Fibroblast of skin of left quadriceps (primary cell): ENCODE measurements at places on chromosomes 2 and 18.

DNA sequence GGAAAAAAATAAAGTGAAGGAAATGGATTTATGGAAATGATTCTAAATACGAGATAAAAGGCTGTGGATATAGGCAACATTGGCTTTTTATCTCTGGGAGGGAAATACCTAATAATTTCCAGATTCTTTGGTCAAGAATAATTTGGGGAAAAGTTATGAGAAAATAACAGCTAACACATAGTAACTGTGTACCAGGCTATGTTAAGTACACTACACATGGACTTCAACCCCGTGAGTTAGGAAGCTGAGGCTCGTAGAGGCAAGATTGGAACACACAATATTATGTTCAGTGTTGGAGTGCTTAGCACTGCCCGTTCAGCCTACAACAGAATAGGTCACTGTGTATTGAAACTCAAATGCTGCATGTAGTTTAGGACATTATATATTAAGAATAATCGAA, 34.3 kb upstream of the GPD2 start:
- no peak for DNase-seq

GRCh38 chr2:239182981-239183791, 217.6 kb downstream of the HDAC4 start:
- DNase-seq, result no peak

GRCh38 chr2:190182071-190182524, 119.6 kb upstream of the MSTN start:
- DNase-seq, result no peak

DNA sequence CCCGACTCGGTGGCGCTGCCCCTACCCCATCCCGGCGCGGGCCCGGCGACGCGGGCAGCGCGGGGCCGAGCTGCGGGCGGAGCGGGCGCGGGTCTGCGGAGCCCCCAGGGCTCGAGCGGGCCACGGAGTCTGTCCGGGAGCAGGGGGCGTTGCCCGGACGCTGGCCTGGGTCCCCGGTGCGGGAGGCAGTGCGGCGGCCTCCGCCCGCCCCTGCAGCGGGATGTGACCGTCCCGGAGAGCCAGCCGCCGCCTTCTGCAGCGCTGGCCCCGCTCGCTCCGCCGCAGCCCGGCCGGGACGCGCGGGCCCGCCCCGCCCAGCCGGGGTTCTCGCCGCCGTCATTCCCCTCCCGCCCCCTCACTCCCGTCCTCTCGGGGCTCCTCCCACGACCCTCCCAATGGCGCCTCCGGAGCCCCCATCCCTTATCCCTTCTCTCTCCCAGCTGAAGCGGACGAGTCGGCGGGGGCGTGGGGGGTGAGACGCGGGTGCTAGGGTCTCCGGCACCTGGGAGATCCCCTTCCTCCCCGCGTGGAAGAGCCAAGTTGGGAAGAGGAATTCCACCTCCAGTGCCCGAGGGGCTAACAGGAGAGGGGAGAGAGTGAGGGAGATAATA, at the start of gene FNDC4:
Gene FNDC4 (minus strand): TSS at position 257 of the 611 bp plus-strand sequence. CDS start 521 bp downstream, outside the sequence.
- no peak for DNase-seq

- no peak for DNase-seq
These were observed 29.0 kb downstream of the DOK1 start for GRCh38 chr2:74583504-74583903.

- DNase-seq, result no peak
These were observed 24.2 kb downstream of the CENPA start for GRCh38 chr2:26809876-26810577.
